Stimulated activated CD8-positive, alpha-beta memory T cell treated with anti-CD3 and anti-CD28 coated beads, Interleukin-12 subunit alpha, Interleukin-12 subunit beta, amount 100 ng/mL, for 4 hours (primary cell): ENCODE measurements at places on chromosomes 12 and 14.

DNA sequence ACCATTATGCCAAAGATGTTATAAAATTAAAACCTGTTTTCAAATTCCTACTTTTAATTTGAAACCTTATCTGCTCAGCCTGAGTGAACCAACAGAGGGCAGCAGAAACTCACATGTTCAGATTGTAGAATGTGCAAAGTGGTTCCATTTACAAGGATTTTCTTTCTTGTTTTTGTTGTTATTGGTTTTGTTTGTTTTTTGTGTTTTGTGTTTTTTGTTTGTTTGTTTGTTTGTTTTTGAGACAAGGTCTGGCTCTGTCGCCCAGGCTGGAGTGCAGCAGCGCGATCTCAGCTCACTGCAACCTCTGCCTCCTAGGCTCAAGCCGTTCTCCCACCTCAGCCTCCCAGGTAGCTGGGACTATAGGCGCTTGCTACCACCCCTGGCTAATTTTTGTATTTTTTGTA is 22.8 kb upstream of the GARIN2 start:
- no peak for DNase-seq

DNA sequence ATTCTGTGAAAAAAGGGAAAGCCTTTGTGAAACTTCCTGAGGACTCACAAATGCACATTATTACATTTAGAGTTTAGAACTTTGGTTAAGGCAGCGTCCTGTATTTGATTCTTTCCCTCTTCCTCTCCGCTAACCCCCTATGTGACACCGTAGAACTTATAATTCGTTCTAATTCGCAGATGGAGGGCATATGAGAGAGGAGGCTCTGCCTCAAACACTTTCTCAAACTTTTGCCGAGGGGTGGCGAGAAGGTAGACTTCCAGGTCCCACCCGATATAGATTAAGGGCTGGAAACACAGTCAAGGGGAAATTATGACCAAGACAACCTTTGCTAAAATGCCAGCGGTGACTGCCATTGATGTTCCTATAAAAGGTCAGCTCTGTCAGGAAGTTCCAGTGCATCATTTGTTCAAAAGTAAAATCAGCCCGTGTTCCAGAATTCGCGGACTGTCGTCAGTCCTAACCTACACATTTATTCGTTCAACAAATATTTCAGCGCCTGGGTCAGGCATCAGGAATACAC is 904 bp upstream of the PAPOLA start:
- peak; percentile 8 for DNase-seq

- no peak for DNase-seq
Observed at GRCh38 chr12:48067250-48067938, 38.5 kb downstream of the SENP1 start.

DNA sequence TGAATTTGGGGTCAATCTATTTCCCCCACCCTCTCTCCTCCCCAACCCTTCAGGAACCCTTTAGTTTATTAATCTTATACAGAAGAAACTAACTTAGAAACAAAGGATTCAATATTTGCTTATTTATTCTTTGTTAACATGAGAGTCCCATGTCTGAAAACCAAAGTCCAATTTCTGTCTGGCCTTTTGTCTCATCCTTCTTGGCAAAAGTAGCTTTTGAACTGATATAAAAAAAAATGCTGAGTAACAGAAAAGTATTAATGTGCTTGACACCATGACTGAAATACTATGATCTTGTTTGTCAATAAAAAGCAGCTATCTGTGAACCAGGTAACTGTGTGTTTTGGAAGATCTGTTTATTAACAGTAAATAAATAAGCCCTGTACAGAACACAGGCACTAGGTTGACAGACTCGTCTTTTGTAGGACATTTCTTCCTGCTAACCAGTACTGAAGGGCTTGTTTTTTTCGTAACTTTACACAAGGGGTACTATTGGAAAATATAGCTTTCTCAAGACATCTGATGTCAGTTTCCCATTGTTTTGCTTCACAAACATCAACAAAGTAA is 10.8 kb downstream of the PIGH start:
- DNase-seq, result no peak

- no peak for DNase-seq
Observed at GRCh38 chr12:101439236-101439635, 31.7 kb upstream of the ARL1 start.

DNA sequence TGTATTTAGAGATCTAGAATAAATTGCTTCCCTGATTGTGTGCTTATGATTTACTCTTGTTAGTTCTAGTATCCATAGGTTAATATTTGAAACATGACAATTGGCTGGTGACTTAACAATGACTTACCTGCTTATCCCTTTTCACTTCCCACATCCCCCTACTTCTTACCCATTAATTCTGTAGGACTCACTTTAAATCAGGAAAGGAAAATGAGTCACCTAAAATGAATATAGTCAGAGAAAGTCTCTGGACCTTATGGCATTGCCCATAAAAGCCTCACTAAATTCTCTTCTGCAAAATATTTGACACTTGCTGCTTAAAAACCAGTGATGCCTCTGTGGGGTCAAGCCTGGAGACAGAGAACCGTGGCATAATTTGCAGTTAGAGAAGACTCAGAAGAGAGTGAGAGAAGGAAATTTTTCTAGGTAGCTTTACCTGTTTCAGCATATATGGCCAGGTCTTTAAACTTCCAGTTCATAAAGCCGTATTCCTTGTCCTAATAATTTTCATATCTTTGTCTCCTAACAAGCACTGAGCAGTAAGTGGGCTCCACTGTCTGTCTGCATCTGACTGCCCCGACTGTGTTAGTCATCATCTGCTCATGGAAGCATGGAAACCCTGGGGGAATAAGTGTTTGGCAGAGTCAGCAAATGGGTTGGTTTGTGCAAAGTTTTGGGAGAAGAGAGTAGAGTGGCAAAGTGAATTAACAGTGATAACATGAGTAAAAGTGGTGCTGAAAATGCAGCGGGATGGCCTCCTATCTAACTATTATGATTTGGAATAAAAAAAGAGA is 294.4 kb downstream of the AKAP6 start:
- DNase-seq, result no peak

DNA sequence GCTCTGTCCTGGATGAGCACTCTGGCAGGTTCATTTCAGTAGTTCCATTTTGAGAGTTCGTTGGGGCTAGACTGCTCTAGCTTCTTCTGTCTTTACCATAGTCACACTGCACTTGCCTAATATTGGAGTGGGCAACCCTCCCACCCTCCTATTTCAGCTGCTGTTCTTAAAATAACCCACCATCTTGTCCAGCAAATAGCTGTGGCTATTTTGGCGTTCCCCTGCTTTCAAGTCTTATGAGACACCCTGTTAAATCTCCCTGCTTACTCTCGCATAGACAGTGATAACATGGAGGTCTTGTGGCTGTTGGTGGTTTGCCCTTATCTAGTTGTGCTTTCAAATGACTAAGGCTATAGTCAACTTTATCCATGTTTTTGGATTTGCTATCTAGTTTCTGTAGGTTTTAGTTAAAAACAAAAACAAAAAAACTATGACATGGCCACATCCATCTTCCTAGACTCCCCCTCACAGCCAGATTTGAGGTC is 65.5 kb downstream of the LRP6 start:
- DNase-seq, result no peak

DNA sequence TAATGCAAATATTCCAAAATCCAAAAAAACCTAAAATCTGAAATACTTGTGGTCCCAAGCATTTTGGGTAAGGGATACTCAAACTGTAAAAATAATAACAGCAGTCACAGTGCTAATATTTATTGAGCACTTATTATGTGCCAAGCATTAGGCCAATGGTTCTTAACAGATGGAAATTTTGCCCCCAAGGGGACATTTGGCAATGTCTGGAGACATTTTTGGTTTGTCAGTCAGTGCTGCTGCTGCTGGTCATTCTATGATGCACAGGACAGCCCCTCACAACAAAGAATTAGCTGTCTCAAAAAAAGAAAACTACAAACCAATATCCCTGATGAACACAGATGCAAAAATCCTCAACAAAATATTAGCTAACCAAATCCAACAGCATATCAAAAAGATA is 5.8 kb downstream of the NDUFA12 start:
- DNase-seq, result no peak

- DNase-seq, result no peak
Observed at GRCh38 chr14:101587441-101587911, 26.2 kb downstream of the DIO3 start.

DNA sequence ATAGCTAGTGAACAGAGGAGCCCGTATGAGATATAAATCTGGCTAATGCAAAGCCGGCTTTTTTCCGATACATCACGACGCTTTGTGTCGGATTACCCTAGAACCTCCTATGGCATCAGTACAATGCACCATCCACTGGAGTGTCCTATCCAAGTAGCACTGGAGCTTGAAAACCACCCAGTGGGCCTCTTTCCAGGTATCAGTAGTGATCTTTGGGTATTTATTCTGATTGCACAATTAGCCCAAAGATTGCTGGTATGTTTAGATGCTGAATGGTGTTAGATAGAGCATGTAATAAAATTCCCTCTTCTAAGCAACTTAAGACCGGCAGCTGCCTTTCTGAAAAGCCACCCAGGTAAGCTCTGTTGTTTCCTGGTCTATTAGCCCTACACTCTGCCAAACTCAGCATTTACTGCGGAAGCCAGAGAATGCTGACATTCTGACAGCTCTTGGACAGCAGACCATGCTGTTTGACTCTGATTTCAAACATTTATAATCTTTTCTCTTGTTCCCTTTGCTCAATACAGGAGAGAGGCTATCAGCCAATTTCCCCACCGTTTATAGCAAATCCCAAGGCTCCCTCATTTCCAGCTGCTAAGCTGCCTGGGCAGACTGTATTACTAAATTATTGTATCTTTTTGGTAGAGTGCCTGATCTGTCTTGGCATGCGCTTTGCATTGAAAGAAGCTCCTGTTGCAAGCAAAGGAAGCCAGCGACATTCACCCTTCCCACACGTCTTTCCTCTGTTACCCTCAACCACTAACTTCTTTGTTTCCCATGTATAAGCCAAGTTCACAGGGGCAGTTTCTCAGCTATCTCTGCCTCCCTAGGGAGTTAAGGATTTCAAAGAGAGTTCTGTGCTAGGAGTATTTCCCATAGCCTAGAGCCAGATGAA is 388.3 kb upstream of the GARIN6 start:
- DNase-seq, result no peak

DNA sequence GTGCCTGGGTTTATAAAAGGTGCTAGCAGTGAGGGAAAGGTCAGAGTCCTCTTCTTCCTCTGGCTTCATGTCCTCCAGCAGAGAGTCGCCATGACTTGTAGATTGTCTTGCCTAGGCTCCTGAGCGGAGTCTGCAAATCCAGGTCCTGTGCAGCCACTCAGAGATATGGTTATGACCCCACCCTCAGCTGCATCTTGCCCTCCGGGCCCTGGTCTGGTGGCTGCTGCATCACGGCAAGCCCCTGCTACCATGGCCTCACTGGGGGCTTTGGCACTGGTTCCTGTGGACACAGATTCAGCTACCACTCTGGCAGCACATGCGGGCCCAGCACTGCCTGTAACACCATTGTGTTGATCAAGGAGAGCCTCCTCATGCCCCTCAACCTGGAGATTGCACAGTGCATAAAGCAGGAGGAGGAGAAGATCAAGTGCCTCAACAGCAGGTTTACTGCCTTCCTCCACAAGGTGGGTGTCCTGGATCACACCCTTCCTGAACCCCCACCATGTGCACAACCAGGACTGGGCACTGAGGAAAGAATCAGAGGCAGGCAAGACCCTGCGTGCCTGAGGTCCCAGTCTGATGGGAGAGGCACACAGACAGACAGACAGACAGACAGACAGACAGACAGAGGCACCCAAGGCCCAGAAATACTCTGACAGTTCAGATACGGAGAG is 10.5 kb upstream of the KRT86 start:
- DNase-seq, result no peak

- DNase-seq, result no peak
Observed at GRCh38 chr14:100398044-100398443, 74.9 kb downstream of the SLC25A47 start.

DNA sequence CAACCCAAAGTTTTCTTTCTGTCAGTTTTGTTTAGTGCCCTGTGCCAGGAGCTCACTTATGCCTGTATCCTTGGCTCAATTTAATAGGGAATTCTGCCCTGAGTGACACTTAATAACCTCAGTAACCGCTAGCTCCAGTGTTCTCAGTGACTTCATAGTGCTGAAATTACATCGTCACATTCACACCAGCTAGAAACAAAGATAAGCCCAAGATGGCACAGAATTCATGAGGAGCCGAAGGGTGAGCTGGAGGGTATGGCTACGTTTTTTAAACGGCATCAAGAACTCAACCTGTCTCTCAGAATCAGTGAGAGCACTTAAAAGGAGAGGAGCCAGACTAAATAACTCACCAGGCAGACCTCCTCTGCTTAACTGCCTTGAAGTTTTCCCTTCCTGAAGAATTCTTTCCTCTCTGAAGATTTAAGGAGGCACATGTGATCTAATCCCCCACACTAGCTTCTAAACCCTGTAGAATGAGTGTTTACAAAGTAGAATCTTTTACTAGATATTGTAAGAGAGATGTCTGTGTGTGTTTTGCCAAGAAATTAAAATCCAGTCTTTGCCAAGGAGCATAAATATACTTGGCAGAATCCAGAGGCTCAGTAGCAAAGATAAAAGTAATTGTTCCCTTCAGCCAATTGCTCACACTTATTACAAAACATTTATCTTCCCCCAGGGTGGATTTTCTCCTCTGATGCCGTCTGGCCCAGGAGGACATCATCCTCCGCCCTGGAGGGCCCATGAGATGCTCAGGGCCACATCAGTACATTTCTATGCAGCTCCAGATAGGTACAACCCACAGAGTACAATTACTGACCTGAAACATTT is 37.3 kb downstream of the PTGER2 start:
- DNase-seq, result no peak

GRCh38 chr12:5251092-5251491 is 180.8 kb upstream of the NTF3 start:
- DNase-seq, result no peak

- DNase-seq, result no peak
Observed at GRCh38 chr14:25049568-25050268, at the start of gene STXBP6. Gene STXBP6, minus strand, starts transcription at chr14:25050147. Its CDS starts 75,329 bp downstream, at chr14:24974818.

DNA sequence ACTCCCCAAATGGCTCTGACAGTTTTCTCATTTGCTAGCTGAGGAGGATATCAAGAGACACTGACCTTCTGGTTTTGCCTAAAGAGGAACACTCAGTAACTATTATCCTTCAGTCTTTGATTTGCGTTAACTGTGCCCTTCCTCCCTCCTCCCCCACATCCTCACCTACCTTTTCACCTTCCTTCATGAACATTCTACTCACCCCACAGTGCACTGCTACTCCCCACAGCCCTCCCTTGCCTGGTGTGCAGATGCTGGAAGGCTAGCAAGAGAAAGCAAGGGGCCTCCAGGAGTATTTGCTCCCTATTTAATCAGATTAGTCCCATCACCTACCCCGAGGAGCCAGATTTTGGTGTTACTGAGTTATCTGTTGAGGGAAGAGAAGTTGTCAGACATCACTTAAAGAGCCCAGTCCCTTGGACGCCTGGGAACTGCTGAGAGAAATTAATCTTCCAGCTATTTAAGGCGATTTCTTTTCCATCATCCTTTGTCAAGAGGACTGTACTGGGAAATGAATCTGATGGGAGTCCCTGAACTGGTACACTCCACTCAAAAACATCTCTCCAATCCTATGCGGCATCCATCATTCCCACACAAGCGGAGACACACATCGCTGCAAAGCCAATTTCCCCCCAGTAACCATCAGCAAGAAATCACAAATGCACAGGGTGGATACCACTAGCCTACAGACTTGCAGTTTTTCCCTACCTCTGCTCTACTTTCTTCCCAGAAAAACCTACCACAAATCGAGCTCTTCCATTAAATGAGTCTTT is 11.5 kb downstream of the PSMB5 start:
- DNase-seq, result no peak
